DMS153 (cell line): ENCODE measurements at places on chromosomes 7 and 10.
A peak's percentile ranks its signal among the peaks of the same experiment; 100 is the strongest.

DNA sequence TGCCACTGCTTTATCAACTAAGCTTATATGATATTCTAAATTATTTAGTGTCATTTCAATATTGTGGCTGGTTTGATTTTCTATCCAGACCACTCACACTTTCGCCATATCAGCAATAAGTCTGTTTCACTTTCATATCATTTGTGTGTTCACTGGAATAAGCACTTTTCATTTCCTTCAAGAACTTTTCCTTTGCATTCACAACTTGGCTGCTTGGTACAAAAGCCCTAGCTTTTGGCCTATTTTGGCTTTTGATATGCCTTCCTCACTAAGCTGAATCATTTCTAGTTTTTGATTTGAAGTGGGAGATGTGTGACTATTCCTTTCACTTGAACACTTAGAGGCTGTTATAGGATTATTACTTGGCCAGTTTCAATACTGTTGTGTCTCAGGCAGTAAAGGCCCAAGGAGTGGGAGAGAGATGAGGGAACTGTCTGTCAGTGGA is 120.9 kb upstream of the NAMPT start:
- no peak for DNase-seq

DNA sequence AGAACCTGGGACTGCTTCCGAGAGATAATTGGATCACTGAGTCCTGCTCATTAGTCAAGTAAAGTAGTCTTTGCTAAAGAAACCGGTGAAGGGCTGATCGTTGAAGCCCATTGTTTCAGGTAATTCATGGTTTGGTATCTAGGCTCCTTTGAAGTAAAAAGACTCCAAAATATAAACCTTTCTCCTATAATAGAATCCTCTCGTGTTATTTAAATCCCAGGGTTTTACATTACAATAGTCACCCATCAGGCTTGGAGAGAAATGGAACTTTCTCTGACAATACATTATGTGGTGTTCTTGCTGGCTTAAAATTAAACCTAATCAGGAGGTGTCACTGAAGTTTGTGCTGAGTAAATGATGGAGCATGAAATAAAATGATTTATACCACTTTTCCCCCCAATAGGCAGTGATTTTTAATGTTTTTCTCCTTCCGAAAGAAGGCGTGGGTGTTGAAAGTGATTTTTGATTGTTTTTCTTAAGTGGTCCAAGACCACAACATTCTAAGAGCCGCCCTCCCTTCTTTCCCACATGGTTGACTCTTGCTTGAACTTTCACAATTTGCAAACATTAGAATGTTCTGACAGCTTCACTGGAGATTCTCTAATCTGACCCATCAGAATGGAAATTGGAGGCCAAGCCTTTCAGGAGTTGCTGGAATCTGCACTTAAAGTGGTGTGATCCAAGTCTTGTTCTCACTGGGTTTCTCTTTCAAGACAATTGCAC is 44.2 kb downstream of the LRMDA start:
- no peak for DNase-seq

- no peak for DNase-seq
Measured at GRCh38 chr7:142851919-142852318, 3.0 kb upstream of the EPHB6 start.

DNA sequence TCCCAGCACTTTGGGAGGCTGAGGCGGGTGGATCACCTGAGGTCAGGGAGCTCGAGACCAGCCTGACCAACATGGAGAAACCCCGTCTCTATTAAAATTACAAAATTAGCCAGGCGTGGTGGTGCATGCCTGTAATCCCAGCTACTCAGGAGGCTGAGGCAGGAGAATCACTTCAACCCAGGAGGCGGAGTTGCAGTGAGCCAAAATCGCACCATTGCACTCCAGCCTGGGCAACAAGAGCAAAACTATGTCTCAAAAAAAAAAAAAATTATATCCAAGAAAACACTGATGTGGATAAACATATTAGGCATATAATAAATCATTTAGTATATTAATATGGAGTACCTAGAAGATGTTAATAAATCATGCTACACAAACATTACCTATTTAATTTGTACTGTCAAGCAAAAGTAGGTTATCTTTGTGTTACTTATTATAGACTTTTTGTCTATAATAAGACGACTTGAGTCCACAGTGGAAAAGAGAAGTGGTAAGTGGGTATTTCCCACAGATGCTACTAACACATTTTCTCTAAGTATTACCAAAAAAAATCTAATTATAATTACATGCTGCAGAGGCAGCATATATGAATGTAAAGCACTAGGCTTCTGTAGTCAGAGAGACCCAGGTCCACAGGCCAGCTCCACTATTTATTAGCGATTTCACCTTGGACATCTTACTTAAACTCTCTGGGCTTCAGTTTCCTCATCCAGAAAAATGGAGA is 34.5 kb downstream of the DNMBP start:
- no peak for DNase-seq

DNA sequence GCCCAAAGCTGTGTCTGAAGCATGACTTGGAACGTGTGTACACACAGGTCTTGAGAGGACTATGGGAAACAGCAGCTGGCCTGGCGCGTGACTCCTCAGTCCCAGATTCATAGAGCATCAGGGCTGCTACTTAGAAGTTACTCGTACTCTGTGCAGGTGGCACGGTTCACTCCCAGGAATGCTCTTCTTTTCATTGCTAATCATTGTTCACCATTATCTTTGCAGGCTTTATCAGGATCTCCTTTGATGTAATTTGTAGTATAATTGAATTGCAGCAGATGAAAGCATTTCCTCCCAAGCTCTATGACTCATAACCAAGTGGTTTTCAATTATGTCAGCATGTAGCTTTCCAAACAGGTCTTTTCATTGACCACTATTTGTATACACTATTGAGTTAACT is 938.9 kb downstream of the NRG3 start:
- DNase-seq = peak; percentile 8

GRCh38 chr10:3877211-3878000 is 92.4 kb upstream of the KLF6 start:
- no peak for DNase-seq

DNA sequence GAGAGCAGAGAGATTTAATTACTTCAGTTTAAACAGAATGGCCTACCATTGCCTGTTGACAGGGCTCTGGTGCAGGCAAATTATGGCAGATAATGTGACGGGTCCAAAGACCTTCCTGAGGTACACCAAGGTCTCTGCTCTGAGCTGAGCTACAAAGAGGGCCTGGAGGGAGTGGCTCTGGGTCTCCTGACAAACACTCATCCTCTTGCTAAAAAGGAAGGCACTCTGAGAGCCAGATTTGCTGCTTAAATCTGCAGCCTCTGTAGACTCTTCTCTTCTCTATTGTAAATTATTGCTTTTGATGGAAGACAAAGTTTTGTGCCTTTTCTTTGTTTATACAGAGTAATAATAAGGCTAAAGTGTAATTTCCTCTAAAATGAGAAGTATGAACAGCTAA is 529.5 kb upstream of the FZD8 start:
- DNase-seq = no peak

GRCh38 chr10:45302573-45302972 is 12.8 kb downstream of the OR13A1 start:
- DNase-seq = no peak

- DNase-seq = no peak
Measured at GRCh38 chr10:120688928-120689327, 162.2 kb upstream of the WDR11 start.

DNA sequence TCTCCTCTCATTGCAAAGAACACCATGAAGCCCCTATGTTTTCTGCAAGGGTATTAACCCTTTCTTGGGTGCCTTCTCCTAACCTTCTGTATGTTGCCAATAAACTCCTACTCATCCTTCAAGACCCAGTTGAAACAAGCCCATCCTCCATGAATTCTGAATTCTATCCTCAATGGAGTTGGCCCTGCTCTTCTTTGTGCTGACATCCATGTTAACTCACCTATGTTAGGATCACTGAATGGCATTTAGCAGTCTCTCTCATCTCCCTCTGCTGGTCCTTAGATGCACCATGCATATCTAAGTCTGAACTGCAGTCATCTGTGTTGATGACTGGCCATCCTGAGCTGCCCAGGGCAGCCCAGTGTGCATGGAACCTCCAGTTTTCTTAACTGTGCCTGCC is 129.8 kb downstream of the BUB3 start:
- DNase-seq = no peak

DNA sequence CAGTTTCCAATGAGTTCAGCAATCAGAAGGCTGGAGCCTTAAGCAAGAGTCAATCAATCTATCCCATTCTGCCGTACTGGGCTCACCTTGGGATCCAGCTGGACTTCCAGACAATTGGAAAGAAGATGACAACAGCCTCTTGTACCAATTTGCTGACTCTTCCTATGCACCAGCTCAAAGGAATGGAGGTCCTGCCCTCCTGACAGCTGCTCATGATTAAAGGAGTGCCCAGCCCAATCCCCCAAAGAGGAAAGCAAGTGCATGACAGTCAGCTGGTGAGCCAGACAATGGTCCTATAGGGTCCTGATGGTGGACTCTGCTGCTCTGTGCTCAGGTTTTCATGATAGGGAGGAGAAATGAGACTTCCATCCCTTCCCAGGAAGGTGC is 25.1 kb downstream of the VSTM4 start:
- DNase-seq = no peak
